Suprapubic skin (tissue), 4 donors: ENCODE measurements at places on chromosomes 2 and 18. TPM values are rescaled to one million over a fixed set of nuclear protein-coding genes. Genes with fewer than 3 reads are reported as not detected.

Gene ADAM23
- total RNA-seq: 0.57 TPM

GRCh38 chr2:191618786-191619185, 59.1 kb upstream of the NABP1 start:
- no peak for DNase-seq

Gene GLI2
- total RNA-seq: 4.4 TPM

- no peak for DNase-seq
Observed at GRCh38 chr2:75287624-75288316, 88.5 kb upstream of the TACR1 start.

GRCh38 chr2:235613649-235614048, 119.8 kb downstream of the AGAP1 start:
- DNase-seq: no peak

- no peak for DNase-seq
Observed at GRCh38 chr2:88057437-88057844, 1.9 kb upstream of the KRCC1 start.

Gene ZBTB7C
- total RNA-seq: 26.0 TPM

- DNase-seq: no peak
Observed at GRCh38 chr2:122737429-122738077, 982.1 kb downstream of the TSN start.

Gene BMP10
- total RNA-seq: not detected

DNA sequence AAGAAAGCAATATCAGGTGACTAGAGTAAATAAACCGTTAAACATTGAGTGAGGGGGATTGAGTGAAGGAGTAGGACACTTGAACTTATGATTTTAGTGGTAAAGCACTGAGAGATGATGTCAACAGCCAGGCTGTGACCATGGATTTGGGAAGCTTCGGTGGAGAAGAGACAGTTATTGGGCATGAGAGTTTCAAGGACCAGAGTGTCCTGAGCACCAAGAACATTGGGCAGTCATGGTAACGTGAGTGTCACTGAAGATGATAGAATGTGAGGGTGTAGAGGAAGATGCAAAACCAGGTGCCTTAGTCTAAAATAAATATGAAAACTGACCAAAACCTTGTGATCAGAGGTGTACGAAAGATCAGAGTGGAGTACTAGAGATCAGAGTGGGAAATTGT, 248.1 kb downstream of the ASXL3 start:
- DNase-seq: no peak

Gene KRTCAP3
- 43.5 TPM for total RNA-seq

Gene CDCA7
- 17.3 TPM for total RNA-seq

Gene TNS1
- total RNA-seq: 64.1 TPM

- no peak for DNase-seq
Observed at GRCh38 chr2:223019987-223020717, 31.8 kb upstream of the KCNE4 start.

DNA sequence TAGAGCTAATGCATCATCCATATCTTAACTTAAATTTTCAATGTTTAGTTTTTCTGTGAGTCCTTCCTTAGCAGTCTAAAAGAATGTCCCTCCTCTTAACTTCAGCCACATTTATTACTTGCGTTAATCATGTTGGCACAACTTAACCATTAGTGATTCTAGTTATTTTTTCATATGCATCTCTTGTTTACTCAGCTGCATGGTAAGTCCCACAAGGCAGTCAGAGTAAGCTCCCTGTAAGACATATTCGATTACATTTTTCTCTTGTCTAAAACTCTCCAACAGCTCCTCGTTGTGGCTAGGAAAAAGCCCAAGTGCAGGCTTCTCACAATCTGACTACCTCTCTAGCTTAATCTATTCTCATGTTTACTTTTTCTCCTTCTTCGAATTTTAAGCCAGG, 2045.3 kb upstream of the PIK3C3 start:
- no peak for DNase-seq

Gene INPP4A
- 25.2 TPM for total RNA-seq

DNA sequence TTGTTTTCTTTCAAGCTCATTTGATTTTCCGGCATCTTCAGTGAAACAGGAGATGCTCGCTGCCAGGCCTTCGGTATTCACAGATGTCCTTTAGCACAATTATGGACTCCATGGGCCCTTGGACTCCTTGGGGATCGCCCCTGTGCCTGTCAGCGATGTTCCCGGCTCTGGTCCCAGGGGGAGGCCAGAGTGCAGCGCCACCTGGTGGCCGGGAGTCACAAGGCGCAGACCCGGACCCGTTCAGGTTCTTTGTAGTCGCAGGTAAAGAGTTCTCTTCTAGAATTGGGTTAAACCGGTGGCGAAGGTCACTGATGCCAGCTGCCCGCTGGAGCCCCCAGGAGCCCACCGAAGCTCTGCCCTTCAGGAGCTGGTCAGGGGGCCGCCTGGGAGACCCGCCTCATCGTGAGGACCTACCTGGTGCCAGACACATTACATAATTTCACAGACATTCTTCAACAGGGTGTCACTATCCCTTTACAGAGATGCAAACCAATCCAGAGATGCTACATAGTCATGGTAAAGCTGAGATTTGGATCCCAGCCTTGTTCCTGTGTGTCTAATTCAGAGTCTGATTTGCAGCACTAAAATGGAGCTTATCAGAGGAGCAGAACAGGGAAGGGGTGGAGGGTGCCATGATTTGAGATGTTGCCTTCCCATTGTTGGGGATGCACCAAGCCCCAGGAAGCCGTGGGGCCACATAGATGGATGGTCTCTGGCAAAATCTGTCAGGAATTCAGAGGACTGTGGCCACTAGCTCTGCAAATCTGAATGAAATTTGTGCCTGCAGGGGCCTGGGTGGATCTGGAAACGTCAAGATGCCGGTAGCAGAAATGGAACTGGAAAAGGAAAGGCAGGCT, 6.0 kb upstream of the INPP5D start:
- peak; percentile 80 for DNase-seq

Gene PLGLB1
- not detected for total RNA-seq

Gene ECEL1
- 0.83 TPM for total RNA-seq

Gene LRP1B
- 0.11 TPM for total RNA-seq

GRCh38 chr2:168896783-168897182, 4.3 kb upstream of the G6PC2 start:
- DNase-seq: no peak
